Suppressor macrophage (primary cell): ENCODE measurements at places on chromosomes 11 and 22.

GRCh38 chr11:127003260-127003981 is 2.9 kb upstream of the KIRREL3 start:
- no peak for DNase-seq

GRCh38 chr11:76621868-76622267 is 48.7 kb downstream of the LRRC32 start:
- no peak for DNase-seq

GRCh38 chr11:1982873-1983600 is 14.6 kb downstream of the H19 start:
- DNase-seq: no peak

DNA sequence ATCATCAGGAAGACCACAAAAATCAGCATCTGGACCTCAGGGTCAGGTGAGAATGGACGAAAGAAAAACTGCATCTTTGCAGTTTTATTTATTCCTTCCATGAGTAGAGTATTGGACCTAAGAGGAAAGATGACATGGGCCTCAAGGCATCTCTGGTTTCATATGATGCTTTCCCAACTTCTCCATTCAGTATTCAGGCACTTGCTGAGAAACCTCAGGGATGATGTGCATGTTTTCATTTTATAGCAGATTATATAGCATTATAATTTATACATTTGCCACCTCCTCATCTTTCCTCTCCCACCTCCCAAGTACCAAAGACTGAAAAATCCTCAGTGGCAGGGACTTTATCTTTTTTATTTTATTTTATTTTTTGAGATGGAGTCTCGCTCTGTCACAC is at the start of gene OR10V1:
Gene OR10V1 (minus strand): TSS at position 101 of the 400 bp plus-strand sequence. CDS start 0 bp downstream, at position 101.
- no peak for DNase-seq

DNA sequence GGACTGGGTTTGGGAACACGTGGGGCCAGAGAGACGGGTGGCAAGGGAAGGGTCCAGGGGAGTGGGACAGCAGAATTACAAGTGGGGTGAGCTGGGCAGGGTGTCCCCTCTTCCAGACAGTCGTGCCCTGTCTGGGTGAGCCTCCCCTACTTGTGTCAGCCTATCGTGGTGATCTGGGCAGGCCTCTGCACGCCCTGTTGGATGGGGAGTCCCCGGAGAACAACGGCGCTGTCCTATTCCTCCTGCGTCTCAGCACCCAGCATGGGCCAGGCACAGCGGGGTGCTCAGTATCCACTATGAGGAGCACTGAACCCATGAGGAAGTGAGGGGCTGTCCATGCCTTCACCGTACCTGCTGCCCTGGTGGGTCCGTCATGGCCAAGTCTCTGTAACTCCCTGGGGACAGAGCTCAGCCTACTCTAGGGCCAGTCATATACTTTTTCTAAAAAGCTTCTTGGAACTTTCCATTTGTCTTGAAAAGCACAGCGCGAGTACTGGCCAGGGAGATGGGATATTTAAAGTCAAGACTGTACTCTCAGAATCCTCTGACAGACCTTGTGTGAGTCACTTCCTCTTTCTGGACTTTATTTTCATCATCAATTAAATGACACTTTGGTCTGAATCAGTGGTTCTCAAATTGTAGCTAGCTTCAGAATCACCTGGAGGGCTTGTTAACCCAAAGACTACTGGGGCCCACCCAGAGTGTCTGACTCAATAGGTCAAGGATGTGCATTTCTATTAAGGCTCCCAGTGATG is 81.7 kb upstream of the NECTIN1 start:
- DNase-seq: no peak

GRCh38 chr11:114472661-114473060 is 33.4 kb downstream of the REXO2 start:
- DNase-seq: no peak

- DNase-seq: no peak
These were observed 1691.2 kb downstream of the LRRC4C start for GRCh38 chr11:39768214-39768613.

- DNase-seq: no peak
These were observed 73.2 kb upstream of the LMO2 start for GRCh38 chr11:33965032-33965431.

GRCh38 chr11:118749429-118749828 is 41.5 kb downstream of the DDX6 start:
- no peak for DNase-seq

GRCh38 chr22:27990451-27990840 is 71.4 kb upstream of the PITPNB start:
- DNase-seq: no peak

DNA sequence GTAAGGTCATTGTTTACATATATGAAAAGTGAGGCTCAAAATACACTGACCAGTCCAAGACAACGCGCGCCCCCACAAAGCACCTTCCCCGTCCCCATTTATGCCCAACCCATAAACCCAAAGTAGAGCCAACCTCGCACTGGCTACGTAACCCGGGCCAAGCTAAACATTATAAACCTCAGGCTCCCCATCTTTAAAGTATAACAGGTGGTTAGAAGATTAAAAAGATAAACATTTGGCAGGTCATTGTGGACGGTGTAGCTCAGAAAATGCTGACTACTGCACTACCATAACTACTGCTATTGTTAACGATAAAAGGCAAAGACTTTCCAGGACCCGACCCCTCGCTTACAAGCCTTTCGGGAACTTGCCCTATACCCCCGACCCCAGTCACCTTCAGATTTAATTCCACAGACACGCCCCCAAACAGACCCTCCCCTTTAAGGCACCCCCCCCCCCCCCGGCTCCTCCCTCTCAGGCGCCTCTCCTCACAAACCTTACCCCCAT is 470 bp downstream of the NUMA1 start:
- DNase-seq: no peak

DNA sequence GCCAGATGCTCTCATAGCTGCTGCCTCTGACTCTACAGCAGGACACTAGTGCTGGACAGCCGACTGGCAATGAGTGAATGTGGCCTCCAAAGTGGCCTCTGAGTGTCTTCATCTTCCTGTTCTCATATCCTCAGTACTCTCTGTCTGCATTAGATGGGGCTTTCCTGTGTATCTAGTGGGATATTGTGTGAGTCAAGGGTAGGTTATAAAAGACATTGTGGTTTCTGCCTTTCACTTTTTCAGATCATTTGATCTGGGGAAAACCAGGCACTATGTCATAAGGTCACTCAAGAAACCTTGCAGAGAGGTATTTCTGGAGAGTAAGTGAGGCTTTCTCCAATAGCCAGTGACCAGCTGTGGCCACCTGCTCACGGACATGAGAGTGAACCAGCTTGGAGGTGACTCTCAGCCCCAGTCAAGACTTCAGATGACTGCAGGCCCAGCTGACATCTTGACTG is 333.6 kb upstream of the NCAM1 start:
- DNase-seq: no peak

DNA sequence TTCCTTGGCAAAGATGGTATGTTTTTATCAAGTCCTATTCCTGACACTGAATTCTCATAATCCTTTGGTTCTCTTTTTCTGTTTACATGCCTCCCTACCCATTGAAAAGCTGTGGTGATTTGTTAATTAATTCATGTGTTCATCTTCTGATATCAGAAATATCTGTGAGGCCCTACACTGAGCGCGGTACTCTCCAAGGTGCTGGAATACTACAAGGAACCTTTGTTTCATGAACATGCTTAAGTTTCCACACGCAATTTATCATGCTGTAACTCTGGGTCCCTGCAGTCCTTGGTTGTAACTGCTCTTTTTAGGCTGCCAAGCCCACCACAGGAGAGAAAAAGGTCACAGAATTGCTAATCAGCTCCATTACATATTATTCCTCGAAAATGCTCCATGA is 331.8 kb downstream of the FAT3 start:
- DNase-seq: no peak

DNA sequence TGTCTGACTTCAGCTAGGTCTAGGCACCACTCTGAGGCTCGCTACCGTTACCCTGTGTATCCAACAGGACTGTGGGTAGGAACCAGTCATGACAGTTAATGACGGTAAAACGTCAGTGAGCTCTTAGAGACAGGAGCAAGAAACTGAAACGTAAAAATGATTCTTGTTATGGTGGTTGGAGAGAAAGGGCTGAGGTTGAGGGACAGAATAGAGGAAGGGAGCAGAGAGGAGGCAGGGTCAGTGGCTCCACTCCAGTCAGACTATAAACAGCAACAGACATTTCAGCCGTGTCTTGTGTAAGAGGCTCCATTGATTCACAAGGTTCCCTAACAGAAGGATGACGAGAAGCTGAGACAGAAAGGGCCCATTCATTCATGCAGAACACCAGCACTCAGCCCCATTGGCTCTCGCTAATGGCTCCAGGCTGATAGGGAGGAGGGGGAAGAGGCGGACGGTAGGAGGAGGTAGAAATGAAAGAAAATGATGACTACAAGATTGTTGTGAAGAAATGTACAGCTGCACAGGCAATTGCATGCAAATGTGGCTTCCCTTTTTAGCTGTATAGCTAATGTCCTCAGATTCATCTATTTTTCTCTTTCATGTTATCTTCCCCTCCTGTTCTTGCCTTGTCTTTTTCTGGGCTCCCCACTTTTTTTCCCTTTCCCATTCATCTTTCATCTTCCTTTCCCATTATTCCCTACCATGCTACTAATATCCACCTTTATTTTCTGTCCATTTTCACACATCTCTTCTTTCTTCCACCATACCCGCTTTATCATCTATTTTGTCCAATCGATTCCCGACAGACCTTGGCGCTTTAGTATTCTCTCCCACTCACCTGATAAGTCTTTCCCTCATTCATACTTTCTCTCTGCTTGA is 34.3 kb downstream of the ETS1 start:
- peak; percentile 87 for DNase-seq

DNA sequence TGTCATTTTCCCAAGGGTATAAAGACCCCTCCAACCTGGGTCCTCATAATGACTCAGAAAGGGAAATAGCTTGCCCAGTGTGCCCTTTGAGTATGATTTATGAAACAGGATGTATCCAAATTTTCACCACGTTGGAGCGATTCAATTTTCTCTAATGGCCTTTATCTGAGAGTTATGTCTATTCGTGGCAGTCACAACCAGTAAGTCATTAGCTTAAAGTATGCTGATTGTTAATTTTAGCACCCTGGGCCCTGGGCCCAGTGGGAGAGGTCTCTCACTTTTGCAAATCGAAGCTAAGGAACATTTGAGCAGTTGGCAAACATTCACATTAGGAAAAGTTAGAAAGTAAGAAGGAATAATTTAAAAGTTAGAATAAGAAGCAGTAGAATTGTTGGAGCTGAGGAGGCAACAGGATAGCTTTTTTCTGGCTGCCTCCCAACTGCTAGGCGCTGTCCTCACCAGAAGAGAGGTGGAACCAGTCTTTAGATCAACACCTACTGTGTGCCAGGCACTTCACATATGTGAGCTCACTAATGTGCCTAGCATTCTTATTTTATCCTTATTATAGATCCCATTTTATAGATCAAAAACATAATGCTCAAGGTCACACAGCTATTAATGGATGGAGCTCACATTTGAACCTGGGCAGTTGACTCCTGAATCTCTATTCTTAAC is 24.5 kb downstream of the INSC start:
- DNase-seq: no peak

- DNase-seq: no peak
These were observed 50.3 kb upstream of the LINC01488 start for GRCh38 chr11:69431136-69431535.

DNA sequence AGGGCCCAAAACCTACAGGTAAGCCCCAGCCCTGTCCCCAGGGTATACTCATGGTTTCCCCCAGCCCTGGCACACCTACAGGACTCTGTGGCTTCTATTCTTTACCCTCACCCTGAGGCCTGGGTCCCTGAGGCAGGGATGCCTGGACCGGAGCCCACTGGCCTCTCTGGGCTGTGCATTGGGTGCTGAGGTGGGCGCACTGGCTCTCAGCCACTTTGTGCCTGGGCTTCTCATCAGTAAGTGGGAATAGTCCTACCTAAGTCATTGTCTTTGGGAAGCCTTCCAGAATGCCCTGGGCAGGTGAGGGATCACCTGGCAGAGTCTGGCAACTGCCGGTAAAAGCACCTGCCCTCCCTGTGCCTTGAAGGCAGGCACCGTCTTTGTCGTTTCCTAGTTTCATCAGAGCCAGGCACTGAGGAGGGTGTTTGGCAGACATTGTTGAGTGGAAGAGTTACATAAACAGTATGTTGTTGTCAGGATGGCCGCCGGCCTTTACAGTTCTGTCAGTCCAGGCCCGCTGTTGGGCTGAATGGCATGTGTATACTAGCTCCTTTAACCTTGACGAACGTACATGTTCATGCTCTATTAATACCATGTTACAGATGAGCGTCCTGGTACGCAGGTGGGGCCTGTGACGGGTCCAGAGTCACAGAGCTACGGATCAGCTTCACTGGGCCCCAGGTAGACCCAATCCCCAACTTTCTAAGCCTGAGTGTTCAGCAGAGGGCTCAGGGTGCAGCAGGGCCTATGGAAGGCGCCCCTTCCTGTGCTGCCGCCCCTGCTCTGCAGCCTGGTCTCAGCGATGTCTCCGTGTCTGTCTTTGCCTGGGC is 23.0 kb downstream of the SHANK3 start:
- no peak for DNase-seq

- DNase-seq: no peak
These were observed 28.8 kb downstream of the ZNF70 start for GRCh38 chr22:23722160-23722559.

DNA sequence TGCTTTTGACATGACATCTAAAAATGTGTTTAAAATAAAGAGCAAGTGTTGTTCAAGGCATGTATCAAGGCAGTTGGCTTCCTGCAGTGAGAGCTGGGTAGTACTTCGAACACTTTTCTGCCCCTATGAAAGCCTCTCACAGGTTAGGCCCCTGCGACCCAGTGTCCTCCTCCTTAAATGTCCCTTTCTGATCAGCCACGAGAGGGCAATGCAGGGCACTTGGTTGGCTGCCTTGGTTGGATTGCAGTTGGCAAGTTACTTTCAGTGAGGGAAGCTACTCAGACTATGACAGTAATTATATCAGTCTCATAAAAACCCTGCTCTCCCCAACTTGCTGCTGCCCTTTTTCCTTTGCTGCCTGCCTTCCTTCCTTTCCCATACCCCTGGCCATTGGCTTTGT is 743.8 kb downstream of the NTM start:
- DNase-seq: peak; percentile 62

DNA sequence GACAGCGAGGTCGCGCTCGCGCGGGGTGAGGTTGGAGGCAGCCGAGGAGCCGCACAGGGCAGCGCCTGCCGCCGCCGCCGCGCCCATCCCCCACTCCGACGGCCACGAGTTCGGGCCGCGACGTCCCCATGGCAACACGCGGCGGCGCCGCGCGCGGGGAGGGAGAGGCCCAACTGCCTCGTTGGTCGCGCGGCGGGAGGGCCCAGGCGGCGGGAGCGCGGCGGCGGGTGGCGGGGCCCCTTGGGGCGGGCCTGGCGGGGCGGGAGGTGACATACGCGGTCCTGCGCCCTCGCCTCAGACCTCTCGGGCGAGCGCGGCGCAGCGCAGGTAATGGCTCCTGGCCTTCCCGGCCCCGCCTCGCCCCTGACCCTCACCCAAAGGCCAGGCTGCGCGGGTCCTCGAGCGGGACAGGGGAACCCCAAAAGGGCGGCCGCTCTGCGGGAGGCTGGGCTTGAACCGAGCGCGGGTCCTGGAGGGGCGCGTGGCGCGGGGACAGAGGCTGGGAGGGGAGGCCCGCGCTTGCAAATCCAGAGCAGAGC is at the start of gene DEUP1:
Gene DEUP1 (plus strand): TSS at position 297 of the 539 bp plus-strand sequence. CDS start 1,518 bp downstream, outside the sequence.
- DNase-seq: no peak
